ENCODE measurements at places on chromosomes 7 and 10. TPM values are rescaled to one million over a fixed set of nuclear protein-coding genes. Genes with fewer than 3 reads are reported as not detected.

The ITGB8 gene
- total RNA-seq: 51.7 TPM

The CPXM2 gene
- total RNA-seq: 41.5 TPM

The MEOX2 gene
- 0.16 TPM for total RNA-seq

The FFAR4 gene
- total RNA-seq: not detected

The THSD7A gene
- 1.1 TPM for total RNA-seq

The MRC1 gene
- total RNA-seq: not detected

The MOSPD3 gene
- total RNA-seq: 5.4 TPM

The CALML5 gene
- total RNA-seq: not detected

The IDI2 gene
- not detected for total RNA-seq

The RFC2 gene
- total RNA-seq: 11.2 TPM
